ENCODE measurements at places on chromosomes 6 and 20.

DNA sequence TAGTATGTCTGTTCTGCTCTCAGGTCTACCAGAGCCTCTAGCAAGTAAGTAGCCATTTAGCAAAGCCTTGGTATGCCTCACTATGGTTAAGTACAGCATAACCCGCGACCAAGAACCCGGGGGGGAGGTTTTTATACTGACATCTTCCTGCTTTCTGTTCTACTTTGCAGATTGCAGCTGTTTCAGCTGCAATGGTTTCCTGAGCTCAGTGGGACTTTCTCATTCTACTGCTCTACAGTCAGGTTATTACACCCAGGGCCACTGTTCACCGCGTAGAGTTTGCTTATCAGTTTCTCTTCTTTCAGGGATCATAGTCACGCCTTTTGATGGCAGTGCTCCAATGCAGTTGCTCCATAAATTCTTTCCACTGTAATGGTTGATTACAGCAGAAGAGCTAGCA lies 631.3 kb downstream of the TFAP2A start:
- no peak for DNase-seq

DNA sequence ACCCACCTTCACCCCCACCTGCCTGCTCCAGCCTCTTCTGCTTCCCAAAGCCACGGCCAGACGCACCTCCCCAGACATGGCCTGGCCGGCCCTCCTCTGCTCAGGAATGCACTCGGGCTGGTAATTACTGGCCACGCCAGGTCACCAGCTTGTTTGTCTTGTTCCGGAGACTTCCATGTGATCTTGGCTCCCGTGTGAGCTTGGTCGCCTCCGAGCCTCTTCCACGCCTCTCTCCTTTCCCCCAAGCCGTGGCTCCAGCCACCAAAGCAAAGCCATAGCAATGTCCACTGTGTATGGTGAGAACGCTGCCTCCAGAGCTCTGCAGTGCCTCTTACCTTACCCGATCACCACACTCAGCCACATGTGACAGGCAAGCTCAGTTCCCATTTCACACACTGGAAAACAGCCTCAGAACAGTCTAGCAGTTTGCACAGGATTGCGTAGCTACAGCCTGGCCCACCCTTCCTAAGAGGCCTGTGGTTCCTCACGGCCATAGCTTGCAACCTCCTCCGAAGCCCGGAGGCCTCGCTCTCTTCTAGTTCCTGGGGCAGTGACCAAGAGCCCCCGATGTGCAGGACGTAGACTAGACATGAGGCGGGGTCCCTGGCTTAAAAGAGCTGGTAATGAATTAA lies 48.1 kb upstream of the AFDN start:
- DNase-seq: no peak

DNA sequence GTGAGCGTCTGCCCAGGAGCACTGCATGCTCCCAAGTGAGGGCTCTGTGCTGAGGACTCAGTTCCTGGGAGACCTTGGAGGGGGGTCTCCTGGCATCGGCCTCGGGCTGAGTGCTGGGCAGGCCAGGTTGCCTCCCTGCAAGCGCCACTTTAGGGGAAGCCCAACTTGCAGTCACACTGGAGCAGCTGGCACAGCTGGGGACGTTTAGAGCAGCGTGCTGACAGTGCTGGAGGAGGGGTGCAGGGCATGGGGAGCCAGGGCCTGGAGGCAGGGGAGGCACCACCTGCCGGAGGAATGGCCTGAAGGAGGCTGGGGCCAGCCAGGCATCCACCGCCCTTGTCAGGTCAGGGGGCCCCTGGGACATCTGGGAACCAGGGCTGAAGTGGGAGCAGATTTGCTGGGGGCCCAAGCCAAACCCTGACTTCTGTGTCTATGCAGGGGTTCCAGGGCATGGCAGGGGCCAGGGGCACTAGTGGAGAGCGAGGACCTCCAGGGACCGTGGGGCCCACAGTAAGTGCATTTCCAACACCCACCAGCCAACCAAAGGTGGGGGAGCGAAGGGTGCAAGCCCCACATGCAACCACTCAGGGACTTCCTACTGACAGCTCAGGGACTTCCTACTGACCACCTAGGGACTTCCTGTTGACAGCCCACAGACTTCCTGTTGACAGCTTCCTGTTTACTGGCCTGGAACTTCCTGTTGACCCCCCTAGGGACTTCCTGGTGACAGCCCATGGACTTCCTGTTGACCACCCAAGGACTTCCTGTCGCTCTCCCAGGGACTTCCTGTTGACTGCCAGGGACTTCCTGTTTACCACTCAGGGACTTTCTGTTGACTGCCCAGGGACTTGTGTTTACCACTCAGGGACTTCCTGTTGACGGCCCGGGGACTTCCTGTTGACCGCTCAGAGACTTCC lies 33.6 kb downstream of the COL20A1 start:
- no peak for DNase-seq

- no peak for DNase-seq
Observed at GRCh38 chr20:40668449-40669228, 20.4 kb downstream of the MAFB start.

- DNase-seq: no peak
Observed at GRCh38 chr6:34664256-34664971, 32.2 kb downstream of the ILRUN start.

- DNase-seq: no peak
Observed at GRCh38 chr6:134936476-134936875, 13.4 kb downstream of the ALDH8A1 start.

All from stimulated activated CD8-positive, alpha-beta memory T cell treated with anti-CD3 and anti-CD28 coated beads, Interleukin-2, amount 100 ng/mL, for 1 hour (primary cell).